ENCODE measurements at places on chromosomes 12 and 14. TPM values are rescaled to one million over a fixed set of nuclear protein-coding genes. Genes with fewer than 3 reads are reported as not detected.

KLRC4 gene
- not detected for total RNA-seq

AKAP6 gene
- 9.7 TPM for total RNA-seq

SYNE2 gene
- 84.8 TPM for total RNA-seq

C12orf50 gene
- total RNA-seq: 0.30 TPM

ANO4 gene
- 0.23 TPM for total RNA-seq

SPRYD4 gene
- total RNA-seq: 4.9 TPM

SERPINA12 gene
- not detected for total RNA-seq

IL23A gene
- not detected for total RNA-seq
